ENCODE measurements at places on chromosomes 7 and 10. TPM values are rescaled to one million over a fixed set of nuclear protein-coding genes. Genes with fewer than 3 reads are reported as not detected.

Gene ANXA8L1
- total RNA-seq: 280 TPM

Gene PTPRN2
- total RNA-seq: 0.57 TPM

Gene TMEM270
- not detected for total RNA-seq

Gene CCAR1
- 46.4 TPM for total RNA-seq

Gene PAPOLB
- total RNA-seq: not detected

DNA sequence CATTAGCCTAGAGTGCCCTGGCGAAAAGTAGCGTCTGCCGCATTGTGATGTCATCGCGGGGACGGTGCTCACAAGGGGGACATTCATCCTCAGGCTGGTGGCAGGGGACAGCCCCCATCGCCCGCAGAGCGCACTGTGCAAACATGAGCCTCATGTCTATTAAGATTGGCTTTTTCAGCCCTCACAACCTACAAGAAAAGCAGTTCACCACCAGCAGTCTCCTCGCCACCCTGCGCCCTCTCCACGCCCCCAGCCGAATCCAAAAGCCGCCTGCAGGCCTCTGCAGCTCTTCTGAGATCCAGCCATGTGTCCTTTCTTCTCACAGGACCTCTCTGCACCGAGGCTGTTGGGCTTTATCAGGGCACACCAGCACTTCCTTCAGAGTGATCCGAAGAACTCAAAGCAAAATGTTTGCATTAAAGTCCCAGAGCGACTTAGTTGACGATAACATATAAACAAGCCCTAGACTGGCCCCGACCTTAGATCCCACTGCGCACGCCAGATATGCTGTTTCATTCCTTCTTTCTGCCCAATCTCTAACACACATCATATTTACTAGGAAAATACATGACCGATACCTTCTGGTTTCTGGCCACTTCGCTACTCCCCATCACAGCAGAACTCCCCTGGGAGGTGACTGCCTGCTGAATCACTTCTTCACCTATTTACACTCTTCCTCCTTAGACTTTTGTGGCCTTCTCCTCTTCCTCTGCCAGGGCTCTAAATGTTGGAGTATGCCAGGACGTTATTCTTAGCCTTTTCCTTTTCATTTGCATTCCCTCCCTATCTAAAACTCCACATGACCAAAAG is 206.0 kb upstream of the SH2B2 start:
- H3K4me3 ChIP-seq: no peak overlapping the region
- no peaks in the 10 kb centered on the region for H3K36me3 ChIP-seq
- no peak overlapping the region for H3K27ac ChIP-seq

DNA sequence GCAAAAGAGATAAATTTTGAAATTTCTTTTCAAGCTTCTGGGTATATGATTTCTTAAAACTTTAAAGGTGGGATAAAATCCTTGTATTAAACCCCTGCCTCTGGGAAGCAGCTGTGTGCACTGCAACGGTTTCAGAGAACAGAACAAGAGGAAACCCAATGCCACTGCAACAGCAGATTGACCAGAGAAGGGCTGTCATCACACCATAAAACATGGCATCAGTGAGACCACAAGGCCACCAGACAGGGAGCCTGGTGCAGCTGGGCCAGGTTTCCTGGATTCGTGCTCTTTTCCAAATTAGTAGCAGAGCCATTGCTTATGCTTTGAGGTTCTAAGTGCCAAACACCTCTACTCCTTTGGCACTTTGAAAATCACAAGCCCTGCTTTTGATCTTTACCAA is 152.4 kb downstream of the PRPF18 start:
- no peak overlapping the region for H3K27ac ChIP-seq
- H3K4me3 ChIP-seq: no peak overlapping the region
- no peak for DNase-seq
- H3K36me3 ChIP-seq: peaks cover 13% of the 10 kb centered on the region
- no peaks in the 10 kb centered on the region for H3K27me3 ChIP-seq
- H3K4me1 ChIP-seq: no peaks in the 10 kb centered on the region

DNA sequence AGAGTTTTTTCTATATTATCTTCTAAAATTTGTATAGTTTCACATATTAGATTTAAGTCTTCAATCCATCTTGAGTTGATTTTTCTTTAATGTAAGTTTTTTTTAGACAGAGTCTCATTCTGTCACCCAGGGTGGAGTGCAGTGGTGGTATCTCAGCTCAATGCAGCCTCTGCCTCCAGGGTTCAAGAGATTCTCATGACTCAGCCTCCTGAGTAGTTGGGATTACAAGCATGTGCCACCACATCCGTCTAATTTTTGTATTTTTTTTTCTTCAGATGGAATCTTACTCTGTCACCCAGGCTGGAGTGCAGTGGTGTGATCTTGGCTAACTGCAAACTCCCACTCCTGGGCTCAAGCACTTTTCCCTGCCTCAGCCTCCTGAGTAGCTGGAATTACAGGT is 143.4 kb upstream of the ZNF92 start:
- no peaks in the 10 kb centered on the region for H3K4me1 ChIP-seq
- H3K27ac ChIP-seq: no peak overlapping the region

GRCh38 chr10:74969093-74969492 is 142.4 kb upstream of the SAMD8 start:
- no peak overlapping the region for H3K27ac ChIP-seq
- no peak overlapping the region for H3K4me3 ChIP-seq
- H3K36me3 ChIP-seq: no peaks in the 10 kb centered on the region
- peaks cover 11% of the 10 kb centered on the region for H3K4me1 ChIP-seq
- DNase-seq: no peak
- H3K27me3 ChIP-seq: no peaks in the 10 kb centered on the region

- H3K4me3 ChIP-seq: no peak overlapping the region
- no peaks in the 10 kb centered on the region for H3K27me3 ChIP-seq
- no peaks in the 10 kb centered on the region for H3K36me3 ChIP-seq
Measured at GRCh38 chr10:89352802-89353201, 25.0 kb downstream of the IFIT3 start.

DNA sequence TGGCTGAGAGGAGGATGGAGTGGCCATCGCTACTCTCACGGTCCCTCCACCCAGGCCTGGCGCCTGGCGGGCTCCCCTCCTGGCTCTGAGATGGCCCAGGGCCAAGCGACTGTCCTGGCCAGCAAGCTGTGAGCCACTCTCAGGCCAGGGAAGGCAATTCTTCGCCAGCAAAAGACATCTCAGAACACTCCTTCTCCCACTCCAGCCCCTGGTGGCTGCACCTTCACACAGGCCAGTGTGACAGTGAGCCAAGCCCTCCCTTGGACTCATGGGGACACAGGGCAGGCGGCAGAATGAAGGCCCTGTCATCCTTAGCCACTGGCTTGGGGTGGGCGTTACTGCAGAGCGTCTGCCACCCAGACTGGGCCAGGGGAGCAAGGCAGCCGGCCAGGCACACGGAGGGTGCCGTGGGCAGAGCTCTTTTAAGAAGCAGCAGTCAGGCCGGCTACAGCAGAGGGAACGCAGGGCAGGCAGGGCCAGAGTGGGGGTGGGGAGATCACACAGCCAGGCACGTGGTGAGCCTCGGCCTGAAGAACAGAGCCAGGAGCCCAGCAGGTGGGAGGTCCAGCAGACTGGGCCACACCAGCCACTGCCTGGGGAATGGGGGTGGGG is 14.4 kb downstream of the STK32C start:
- H3K27ac ChIP-seq: no peak overlapping the region
- no peaks in the 10 kb centered on the region for H3K27me3 ChIP-seq
- H3K4me1 ChIP-seq: no peaks in the 10 kb centered on the region
- H3K4me3 ChIP-seq: no peak overlapping the region
- no peak for DNase-seq
- no peaks in the 10 kb centered on the region for H3K36me3 ChIP-seq

- no peak overlapping the region for H3K27ac ChIP-seq
- H3K4me1 ChIP-seq: no peaks in the 10 kb centered on the region
- H3K36me3 ChIP-seq: no peaks in the 10 kb centered on the region
- H3K4me3 ChIP-seq: no peak overlapping the region
- H3K27me3 ChIP-seq: no peaks in the 10 kb centered on the region
Measured at GRCh38 chr7:50261593-50261992, 42.9 kb upstream of the IKZF1 start.

DNA sequence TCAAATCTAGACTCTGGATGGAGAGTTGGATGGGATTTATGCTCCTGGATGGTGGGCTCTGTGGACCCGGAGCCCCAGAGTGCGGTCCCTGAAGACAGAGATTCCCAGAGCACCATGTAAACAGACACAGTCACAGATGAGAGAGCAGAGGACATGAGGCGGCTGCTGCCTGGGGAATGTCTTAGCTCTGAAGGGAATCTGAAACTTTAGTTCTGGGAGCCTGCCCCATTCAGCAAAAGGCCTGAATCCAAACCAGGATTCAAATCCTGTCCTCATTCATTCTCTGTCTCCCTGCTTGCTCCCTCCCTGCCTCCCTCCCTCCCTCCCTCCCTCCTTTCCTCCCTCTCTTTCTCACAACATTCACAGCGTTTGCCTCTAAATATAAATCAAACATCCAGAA is 49.5 kb upstream of the CALD1 start:
- no peaks in the 10 kb centered on the region for H3K4me1 ChIP-seq
- no peak for DNase-seq
- peak overlapping the region; percentile 83 for H3K27ac ChIP-seq

GRCh38 chr7:64729089-64729848 is 63.3 kb downstream of the ZNF107 start:
- no peaks in the 10 kb centered on the region for H3K4me1 ChIP-seq
- no peaks in the 10 kb centered on the region for H3K36me3 ChIP-seq
- DNase-seq: no peak
- no peak overlapping the region for H3K4me3 ChIP-seq

DNA sequence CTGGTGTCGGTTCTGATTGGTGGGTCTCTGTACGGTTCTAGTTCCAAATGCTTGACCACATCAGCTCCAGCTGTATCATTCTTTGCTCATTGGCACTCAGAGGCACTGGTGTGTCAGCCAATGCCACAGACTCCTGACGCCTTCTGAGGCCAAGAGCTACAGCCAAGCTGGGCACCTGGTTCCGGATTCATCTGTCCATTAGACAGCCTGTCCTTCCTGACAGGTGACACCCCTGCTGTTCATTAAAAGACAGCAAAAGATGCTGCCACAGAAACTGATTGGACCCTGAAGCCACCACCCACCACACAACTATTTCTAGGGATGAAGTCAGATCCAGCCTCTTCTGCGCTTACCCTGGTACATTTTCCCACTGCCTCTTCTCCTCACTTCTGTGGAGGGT is 35.6 kb downstream of the COL13A1 start:
- no peak for DNase-seq
- H3K27me3 ChIP-seq: peaks cover 3% of the 10 kb centered on the region
- H3K36me3 ChIP-seq: no peaks in the 10 kb centered on the region
- no peak overlapping the region for H3K27ac ChIP-seq
- H3K4me3 ChIP-seq: no peak overlapping the region
- no peaks in the 10 kb centered on the region for H3K4me1 ChIP-seq

GRCh38 chr7:157280216-157280841 is 56.5 kb upstream of the DNAJB6 start:
- H3K27ac ChIP-seq: peak overlapping the region; percentile 72
- no peak for DNase-seq
- H3K4me3 ChIP-seq: peak overlapping the region; percentile 71

- no peaks in the 10 kb centered on the region for H3K4me1 ChIP-seq
- no peak for DNase-seq
- no peak overlapping the region for H3K27ac ChIP-seq
- H3K27me3 ChIP-seq: no peaks in the 10 kb centered on the region
- no peak overlapping the region for H3K4me3 ChIP-seq
Measured at GRCh38 chr10:60541451-60541850, 151.8 kb upstream of the ANK3 start.

DNA sequence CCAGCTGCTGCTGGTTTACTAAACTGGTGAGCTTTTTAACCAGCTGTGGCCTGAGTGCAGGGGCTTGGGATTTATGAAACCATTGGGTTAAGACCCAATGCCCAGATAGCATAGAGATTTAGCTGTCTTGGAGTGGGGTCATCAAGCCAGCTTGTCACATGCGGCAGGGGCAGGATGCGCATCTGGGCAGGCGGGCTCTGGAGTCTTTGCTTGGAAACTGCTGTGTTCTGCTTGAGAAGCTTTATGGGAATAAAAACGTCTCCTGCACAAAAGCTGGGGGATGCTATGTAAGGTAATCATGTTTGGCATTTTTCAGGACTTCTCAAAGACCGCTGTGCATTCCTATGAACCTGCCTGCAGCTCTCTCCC is 136.3 kb downstream of the MAPK8 start:
- no peaks in the 10 kb centered on the region for H3K27me3 ChIP-seq
- DNase-seq: no peak

DNA sequence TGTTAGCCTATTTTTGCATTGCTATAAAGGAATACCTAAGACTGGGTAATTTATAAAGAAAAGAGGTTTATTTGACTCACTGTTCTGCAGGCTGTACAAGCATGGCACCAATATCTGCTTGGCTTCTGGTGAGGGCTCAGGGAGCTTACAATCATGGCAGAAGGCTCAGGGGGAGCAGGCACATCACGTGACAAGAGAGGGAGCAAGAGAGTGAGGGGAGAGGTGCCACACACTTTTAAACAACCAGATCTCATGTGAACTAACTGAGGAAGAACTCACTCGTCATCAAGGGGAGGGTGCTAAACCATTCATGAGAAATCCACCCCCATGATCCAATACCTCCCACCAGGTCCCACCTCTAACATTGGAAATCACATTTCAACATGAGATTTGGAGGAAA is 73.9 kb upstream of the ADCY1 start:
- no peaks in the 10 kb centered on the region for H3K4me1 ChIP-seq
- no peak overlapping the region for H3K4me3 ChIP-seq
- no peaks in the 10 kb centered on the region for H3K27me3 ChIP-seq
- no peaks in the 10 kb centered on the region for H3K36me3 ChIP-seq

DNA sequence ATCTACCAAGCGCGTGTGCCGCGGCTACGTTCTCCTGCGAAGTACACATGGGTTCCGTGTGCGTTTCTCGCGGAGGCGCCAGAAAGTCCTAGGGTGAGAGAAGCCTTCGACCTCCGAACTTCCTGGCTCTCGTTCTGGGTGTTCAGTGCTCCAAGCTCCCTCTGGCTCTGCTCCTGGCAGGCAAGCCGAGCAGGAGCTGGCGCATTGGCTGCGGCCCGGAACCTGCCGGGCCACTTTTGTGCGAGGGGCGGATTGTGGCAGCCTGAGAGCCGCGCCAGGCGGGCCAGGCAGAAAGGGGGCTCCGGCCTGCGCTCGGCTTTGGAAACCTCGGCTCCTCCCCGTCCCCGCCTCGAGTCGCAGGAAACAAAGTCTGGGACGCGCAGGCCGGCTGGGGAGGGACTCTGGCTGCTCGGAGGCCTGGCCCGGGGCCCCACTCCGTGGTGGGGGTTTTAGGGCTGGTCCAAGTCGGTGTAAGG is 9.6 kb downstream of the EMX2 start:
- H3K36me3 ChIP-seq: no peaks in the 10 kb centered on the region
- no peak overlapping the region for H3K4me3 ChIP-seq
- peaks cover 10% of the 10 kb centered on the region for H3K27me3 ChIP-seq

All from esophagus squamous epithelium (tissue), 5 donors.